ENCODE measurements at places on chromosomes 3 and 15. TPM values are rescaled to one million over a fixed set of nuclear protein-coding genes. Genes with fewer than 3 reads are reported as not detected.
A peak's percentile ranks its signal among the peaks of the same experiment; 100 is the strongest.

Gene ADAMTS9
- total RNA-seq, result 142 TPM

- H3K27ac ChIP-seq, result no peak overlapping the region
- DNase-seq, result no peak
- no peaks in the 10 kb centered on the region for H3K4me1 ChIP-seq
- no peak overlapping the region for H3K4me3 ChIP-seq
These were observed 111.9 kb upstream of the PTPRG start for GRCh38 chr3:61449327-61450040.

GRCh38 chr3:196412704-196413103 is 19.5 kb downstream of the UBXN7 start:
- DNase-seq, result no peak
- H3K4me3 ChIP-seq, result no peak overlapping the region

GRCh38 chr3:186049001-186049400 is 59.9 kb downstream of the ETV5 start:
- H3K4me1 ChIP-seq, result no peaks in the 10 kb centered on the region
- H3K36me3 ChIP-seq, result peaks cover 19% of the 10 kb centered on the region
- no peak overlapping the region for H3K27ac ChIP-seq
- H3K4me3 ChIP-seq, result no peak overlapping the region
- no peak for DNase-seq

GRCh38 chr3:9035473-9035872 is 72.2 kb upstream of the RAD18 start:
- H3K27me3 ChIP-seq, result no peaks in the 10 kb centered on the region
- no peak overlapping the region for H3K4me3 ChIP-seq
- H3K27ac ChIP-seq, result no peak overlapping the region
- H3K4me1 ChIP-seq, result peaks cover 20% of the 10 kb centered on the region
- DNase-seq, result no peak
- no peaks in the 10 kb centered on the region for H3K36me3 ChIP-seq

Gene DTX3L
- total RNA-seq, result 21.6 TPM

Gene FOXB1
- not detected for total RNA-seq

Gene MYH15
- total RNA-seq, result 0.34 TPM

Gene SEC61A1
- 93.4 TPM for total RNA-seq

DNA sequence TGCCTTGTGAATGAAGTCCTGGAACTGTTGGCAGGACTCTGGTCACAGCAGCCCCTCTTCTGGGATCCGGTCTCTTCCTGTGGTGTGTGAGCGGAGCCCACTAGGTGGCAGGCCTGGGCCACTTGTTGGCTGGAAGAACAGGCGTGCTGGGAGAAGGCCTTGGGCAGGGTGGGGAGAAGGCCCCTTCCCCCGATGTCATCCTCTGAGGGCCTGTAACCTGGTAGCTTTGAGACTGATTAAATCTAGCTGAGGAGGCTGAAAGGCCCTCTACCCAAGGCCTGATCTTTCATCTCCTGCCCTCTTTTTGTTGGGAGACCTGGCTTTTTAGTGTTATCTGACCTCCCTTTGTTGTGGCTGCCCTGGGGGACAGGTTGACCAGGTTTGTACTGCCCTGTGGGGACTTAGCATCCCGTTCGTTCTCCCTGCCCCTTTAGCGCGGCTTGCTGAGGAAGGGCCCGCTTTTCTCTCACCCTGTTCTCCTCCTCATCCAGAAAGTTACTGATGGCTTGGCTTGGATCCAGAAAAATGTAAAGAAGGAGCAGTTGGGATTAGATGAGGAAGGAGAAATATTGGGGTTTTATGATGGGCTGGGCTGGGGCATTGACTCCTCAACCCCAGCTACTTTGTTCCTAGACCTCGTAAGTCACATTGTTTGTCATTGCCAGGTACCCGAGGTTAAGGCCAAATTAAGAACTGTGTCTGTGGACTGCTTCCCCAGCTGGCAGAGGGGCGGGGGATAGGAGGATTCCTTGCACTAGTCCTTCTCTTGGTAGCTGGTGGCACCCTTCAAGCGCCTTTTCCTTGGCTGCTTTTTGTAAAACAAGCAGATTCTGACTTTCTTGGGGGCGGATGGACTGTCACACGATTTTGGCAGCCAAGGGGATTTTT is 48.5 kb downstream of the CHCHD6 start:
- peaks cover 18% of the 10 kb centered on the region for H3K4me1 ChIP-seq
- no peak for DNase-seq
- H3K27me3 ChIP-seq, result no peaks in the 10 kb centered on the region
- no peak overlapping the region for H3K4me3 ChIP-seq
- no peak overlapping the region for H3K27ac ChIP-seq
- H3K36me3 ChIP-seq, result no peaks in the 10 kb centered on the region

DNA sequence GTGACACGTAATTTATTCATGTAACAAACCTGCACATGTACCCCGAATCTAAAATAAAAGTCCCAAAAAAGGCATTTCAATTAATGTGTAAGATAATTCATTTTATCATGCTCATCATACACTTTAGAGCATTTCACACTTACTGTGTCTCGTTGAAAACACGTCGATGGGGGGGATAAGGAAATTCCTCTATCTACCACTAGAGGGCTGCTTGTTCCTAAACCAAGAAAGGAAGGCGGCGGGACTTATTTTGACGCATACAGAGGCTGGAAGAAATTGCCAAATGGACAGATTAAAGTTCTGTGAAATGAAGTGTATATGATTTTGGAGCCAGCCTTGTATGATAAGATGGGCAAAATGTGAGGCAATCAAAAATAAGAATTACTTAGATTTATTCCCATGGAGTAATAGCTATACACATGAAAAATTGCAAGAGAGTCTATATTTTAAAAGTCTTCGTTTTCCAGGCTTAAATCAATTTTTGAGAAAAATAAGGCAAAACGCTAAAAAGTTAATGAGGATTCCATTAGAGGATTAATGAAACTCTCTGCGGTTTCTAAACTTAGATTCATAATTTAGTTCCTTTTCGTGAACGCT is 346.8 kb downstream of the CNTN3 start:
- H3K36me3 ChIP-seq, result no peaks in the 10 kb centered on the region
- H3K4me1 ChIP-seq, result no peaks in the 10 kb centered on the region
- no peak for DNase-seq

Gene SLC24A1
- 5.0 TPM for total RNA-seq

- H3K4me3 ChIP-seq, result no peak within 1 kb of the TSS
- no peaks in the 10 kb centered on the region for H3K27me3 ChIP-seq
- no peaks in the 10 kb centered on the region for H3K4me1 ChIP-seq
- H3K27ac ChIP-seq, result no peak within 1 kb of the TSS
- H3K36me3 ChIP-seq, result no peaks in the 10 kb centered on the region
These were observed at the start of gene GPR171 for GRCh38 chr3:151203051-151203420. TSS of gene GPR171 (minus strand) at chr3:151203216. CDS start at chr3:151199386, 3,830 bp downstream.

GRCh38 chr3:65605876-65606432 is 432.8 kb downstream of the MAGI1 start:
- no peak for DNase-seq
- H3K4me1 ChIP-seq, result no peaks in the 10 kb centered on the region
- no peaks in the 10 kb centered on the region for H3K36me3 ChIP-seq
- H3K27ac ChIP-seq, result no peak overlapping the region

DNA sequence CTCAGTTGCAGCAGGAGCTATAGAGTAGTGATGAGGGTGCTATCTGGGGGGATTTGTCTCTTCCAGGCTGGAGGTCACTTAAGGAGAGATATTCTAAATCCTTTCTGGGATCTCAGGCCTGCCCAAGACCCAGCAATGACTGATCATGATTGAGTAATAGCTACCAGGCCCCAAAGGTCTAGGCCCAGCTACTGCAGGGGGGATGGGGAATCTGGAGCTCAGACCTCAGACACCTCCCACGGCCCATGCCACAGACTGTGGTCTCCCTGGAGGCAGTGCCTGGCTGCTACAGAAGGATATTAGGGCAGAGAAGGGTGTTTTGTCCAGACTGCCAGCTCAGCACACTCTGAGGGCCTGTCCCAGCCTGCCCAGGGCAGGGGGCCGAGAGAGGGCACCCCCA is 6.9 kb downstream of the SLC38A3 start:
- no peaks in the 10 kb centered on the region for H3K4me1 ChIP-seq
- H3K27me3 ChIP-seq, result peaks cover 10% of the 10 kb centered on the region
- no peak overlapping the region for H3K27ac ChIP-seq
- H3K4me3 ChIP-seq, result no peak overlapping the region
- no peaks in the 10 kb centered on the region for H3K36me3 ChIP-seq

GRCh38 chr3:149186721-149187120 is 34.9 kb downstream of the CP start:
- H3K36me3 ChIP-seq, result no peaks in the 10 kb centered on the region
- DNase-seq, result no peak
- H3K27me3 ChIP-seq, result no peaks in the 10 kb centered on the region
- H3K4me3 ChIP-seq, result no peak overlapping the region
- no peak overlapping the region for H3K27ac ChIP-seq
- no peaks in the 10 kb centered on the region for H3K4me1 ChIP-seq

DNA sequence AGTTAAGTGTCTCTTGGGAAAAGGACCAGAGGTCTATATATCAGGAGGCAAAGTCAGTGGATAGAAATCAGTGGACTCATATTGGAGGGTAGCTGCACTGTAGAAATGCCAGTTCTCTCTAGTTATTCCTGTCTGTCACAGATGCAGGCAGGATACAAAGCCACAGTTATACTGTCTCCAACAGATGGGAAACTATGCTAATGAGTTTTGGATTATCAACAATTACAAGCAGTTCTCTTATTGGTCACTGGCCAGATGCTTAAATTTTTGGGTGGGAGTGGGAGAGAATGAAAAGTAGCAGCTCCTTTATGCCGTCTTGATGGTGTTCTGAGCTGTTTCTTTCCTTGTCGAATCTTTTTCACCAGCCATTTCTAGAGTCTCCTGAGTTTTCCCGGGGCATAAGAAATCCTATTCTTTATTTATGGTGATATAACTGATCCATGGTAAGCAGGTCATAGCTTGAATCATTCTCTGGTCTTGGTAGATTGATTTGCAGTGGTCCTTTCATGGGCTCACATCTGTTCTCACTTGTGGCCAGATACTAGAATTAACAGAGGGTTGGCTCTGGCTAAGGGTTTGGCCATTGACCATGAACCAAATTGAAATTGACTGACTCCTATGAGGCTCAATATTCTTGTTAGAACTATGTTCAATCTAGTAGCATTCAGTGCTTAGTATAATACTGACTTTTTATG is 44.6 kb upstream of the RBMS3 start:
- no peak for DNase-seq
- H3K4me3 ChIP-seq, result no peak overlapping the region

DNA sequence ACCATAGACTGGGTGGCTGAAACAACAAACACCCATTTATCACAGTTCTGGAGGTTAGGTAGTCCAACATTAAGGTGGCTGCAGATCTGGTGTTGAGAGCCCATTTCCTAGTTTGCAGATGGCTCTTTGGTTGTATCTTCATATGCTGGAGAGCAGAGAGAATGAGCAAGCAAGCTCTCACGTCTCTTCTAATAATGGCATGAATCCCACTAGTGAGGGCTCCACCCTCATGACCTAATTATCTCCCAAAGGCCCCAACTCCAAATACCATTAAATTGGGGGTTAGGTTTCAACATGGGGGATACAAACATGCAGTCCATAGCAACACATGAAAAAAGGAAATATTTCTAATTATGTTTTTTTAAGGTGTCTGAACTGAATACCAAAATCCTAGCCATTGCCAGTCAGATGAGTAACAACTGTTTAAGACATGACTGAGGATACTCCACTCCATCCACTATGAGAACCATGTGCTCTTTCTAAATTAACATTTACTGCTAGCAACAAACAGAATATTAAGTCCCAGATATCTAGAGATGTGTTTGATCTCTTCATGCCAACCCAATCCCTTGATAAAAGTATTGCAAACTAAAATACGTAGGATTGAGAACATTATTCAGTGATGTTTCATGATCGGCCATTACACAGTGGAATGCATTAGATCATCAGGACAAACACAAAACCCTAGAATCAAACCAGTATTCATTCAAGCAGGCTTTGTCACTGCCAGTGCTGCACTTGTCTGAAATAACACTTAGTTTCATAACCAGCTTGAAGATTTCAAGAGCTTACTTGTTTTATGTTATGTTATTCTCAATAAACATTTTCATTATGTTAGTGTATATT is 340.3 kb downstream of the SLC9A9 start:
- H3K27me3 ChIP-seq, result no peaks in the 10 kb centered on the region
- no peak for DNase-seq
- peaks cover 21% of the 10 kb centered on the region for H3K4me1 ChIP-seq
- H3K4me3 ChIP-seq, result no peak overlapping the region
- H3K27ac ChIP-seq, result no peak overlapping the region

DNA sequence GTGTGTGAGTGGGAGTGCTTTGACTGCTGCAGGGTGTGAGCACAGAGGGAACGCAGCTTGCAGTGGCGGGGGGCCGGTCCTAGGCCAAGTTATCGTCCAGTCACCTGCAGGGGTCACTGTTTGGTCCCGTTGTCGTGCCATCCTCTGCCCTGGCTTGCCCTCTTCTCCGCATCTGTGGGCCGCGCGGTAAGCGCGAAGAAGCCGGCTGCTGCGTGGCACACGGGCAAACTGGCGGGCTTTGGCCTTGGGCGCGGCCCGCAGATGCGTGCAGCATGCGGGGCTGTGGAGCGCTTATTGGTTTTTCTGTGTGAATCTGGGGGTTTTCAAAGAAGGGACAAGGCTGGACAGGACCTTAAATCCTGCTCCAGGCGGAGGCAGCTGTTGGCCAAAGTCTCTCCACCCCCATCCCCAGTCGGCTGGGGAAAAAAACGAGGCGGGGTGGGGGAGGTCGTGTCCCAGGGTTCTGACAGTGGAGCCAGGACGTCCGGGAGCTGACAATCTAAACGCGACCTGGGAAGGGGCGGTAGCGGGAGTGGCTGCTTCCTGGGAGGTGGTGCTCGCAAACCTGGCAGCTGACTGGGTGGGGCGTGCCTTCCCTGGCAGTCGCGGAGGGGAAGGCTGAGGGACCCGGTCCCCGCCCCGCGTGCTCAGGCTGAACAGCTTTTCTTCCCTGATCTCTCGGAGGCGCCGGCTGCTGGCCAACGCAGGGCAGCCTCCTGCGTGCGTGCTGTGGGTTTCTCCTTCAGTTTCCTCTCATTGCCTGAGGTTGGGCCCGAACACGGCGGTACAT is 39.7 kb upstream of the VEPH1 start:
- no peak for DNase-seq
- peak overlapping the region; percentile 35 for H3K27ac ChIP-seq
- H3K4me3 ChIP-seq, result peak overlapping the region; percentile 46
- peaks cover 13% of the 10 kb centered on the region for H3K4me1 ChIP-seq
- no peaks in the 10 kb centered on the region for H3K36me3 ChIP-seq

- no peaks in the 10 kb centered on the region for H3K36me3 ChIP-seq
- peak overlapping the region; percentile 89 for H3K27ac ChIP-seq
- H3K4me3 ChIP-seq, result no peak overlapping the region
- H3K27me3 ChIP-seq, result no peaks in the 10 kb centered on the region
These were observed 135.1 kb upstream of the HACD2 start for GRCh38 chr3:123719862-123720453.

GRCh38 chr3:135752851-135753250 is 212.7 kb upstream of the PPP2R3A start:
- H3K27me3 ChIP-seq, result no peaks in the 10 kb centered on the region
- no peaks in the 10 kb centered on the region for H3K36me3 ChIP-seq
- no peak overlapping the region for H3K27ac ChIP-seq
- no peak overlapping the region for H3K4me3 ChIP-seq
- H3K4me1 ChIP-seq, result no peaks in the 10 kb centered on the region
- DNase-seq, result peak; percentile 84

- H3K27me3 ChIP-seq, result no peaks in the 10 kb centered on the region
- H3K36me3 ChIP-seq, result no peaks in the 10 kb centered on the region
- peaks cover 27% of the 10 kb centered on the region for H3K4me1 ChIP-seq
- no peak for DNase-seq
- peak overlapping the region; percentile 51 for H3K4me3 ChIP-seq
These were observed 70.1 kb downstream of the KLF15 start for GRCh38 chr3:126287171-126287535.

GRCh38 chr15:56532721-56533460 is 68.0 kb upstream of the MNS1 start:
- no peaks in the 10 kb centered on the region for H3K36me3 ChIP-seq
- no peak overlapping the region for H3K4me3 ChIP-seq
- H3K27me3 ChIP-seq, result no peaks in the 10 kb centered on the region
- H3K27ac ChIP-seq, result no peak overlapping the region

Gene AMOTL2
- total RNA-seq, result 111 TPM
